ENCODE measurements at places on chromosomes 11 and 22. TPM values are rescaled to one million over a fixed set of nuclear protein-coding genes. Genes with fewer than 3 reads are reported as not detected.

DDX25 gene
- 0.24 TPM for total RNA-seq

VWA5A gene
- total RNA-seq, result 1.5 TPM

DNA sequence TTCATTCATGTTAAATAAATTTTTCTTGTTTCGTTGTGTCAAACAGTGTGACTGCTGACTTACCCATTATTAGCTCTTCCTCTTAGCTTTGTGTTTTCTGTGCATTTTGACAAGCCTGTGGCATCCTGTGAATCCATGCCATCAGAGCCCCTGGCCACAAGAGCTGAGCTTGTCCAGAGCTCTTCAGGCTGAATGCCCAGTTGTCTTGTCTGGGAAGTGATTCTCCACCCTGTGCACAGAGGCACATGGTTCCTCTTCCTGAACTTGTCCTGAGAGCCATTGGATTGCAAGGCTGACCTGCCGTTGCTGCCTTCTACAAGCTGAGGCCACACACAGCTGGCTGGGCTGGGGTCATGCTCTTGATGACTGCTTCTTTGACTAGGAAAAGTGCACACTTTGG, 64.1 kb downstream of the PPP6R3 start:
- H3K36me3 ChIP-seq, result peaks cover 91% of the 10 kb centered on the region
- H3K27me3 ChIP-seq, result no peaks in the 10 kb centered on the region
- H3K4me3 ChIP-seq, result no peak overlapping the region
- H3K27ac ChIP-seq, result no peak overlapping the region

DNA sequence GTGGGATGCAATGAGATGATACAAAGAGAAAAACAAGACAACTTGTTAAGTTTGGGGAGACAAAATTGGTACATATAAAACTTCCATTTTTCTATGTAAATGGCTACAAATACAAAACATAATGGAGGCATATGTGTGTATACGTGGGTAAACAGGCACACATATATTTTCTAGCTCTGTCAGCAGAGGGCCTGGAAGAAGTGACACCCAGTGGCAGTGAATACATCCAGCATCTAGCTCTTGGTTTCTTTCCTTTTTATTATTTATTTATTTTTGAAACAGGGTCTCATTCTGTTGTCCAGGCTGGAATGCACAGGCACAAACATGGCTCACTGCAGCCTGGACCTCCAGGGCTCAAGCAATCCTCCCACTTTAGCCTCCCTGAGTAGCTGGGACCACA, 5.0 kb upstream of the RASL10A start:
- DNase-seq, result no peak
- no peaks in the 10 kb centered on the region for H3K4me1 ChIP-seq
- no peak overlapping the region for H3K4me3 ChIP-seq
- H3K27me3 ChIP-seq, result peaks cover 5% of the 10 kb centered on the region
- H3K36me3 ChIP-seq, result no peaks in the 10 kb centered on the region

GRCh38 chr22:27045103-27045947, 387.9 kb downstream of the MIAT start:
- peaks cover 6% of the 10 kb centered on the region for H3K27me3 ChIP-seq
- no peak for DNase-seq
- H3K36me3 ChIP-seq, result no peaks in the 10 kb centered on the region
- no peak overlapping the region for H3K27ac ChIP-seq
- H3K4me3 ChIP-seq, result no peak overlapping the region

- no peak overlapping the region for H3K27ac ChIP-seq
- no peak overlapping the region for H3K4me3 ChIP-seq
- H3K27me3 ChIP-seq, result peaks cover 14% of the 10 kb centered on the region
- H3K36me3 ChIP-seq, result no peaks in the 10 kb centered on the region
Observed at GRCh38 chr22:27146866-27147633, 489.7 kb downstream of the MIAT start.

OR52E6 gene
- total RNA-seq, result not detected

DNA sequence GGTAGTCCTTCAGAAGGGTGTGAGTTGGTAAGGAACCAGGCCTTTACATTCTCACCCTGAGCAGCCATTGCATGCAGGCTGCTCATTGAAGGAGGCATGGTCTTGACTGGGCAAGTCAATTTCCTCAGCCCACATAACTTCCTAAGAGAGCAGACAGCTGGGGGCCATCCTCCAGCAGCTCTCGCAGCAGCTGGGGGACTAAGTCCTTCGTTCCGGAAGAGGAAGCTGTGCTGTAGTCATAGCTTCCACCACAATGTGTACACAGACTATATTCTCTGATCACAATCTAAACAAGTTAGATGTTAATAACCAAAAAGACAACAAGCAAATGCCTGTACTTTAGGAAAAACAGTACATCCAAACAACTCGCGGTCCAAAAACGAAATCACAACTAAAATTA, 30.1 kb upstream of the MPPED1 start:
- no peak for DNase-seq
- H3K36me3 ChIP-seq, result no peaks in the 10 kb centered on the region
- H3K27me3 ChIP-seq, result peaks cover 29% of the 10 kb centered on the region
- H3K4me1 ChIP-seq, result peaks cover 5% of the 10 kb centered on the region

FAM180B gene
- not detected for total RNA-seq

SEZ6L gene
- total RNA-seq, result not detected

GGTLC2 gene
- total RNA-seq, result not detected

OOSP4B gene
- total RNA-seq, result not detected

TMEM45B gene
- total RNA-seq, result not detected

- no peaks in the 10 kb centered on the region for H3K36me3 ChIP-seq
- H3K27me3 ChIP-seq, result peaks cover 13% of the 10 kb centered on the region
- no peak overlapping the region for H3K4me3 ChIP-seq
- DNase-seq, result no peak
- H3K4me1 ChIP-seq, result no peaks in the 10 kb centered on the region
Observed at GRCh38 chr22:43774318-43774915, 37.7 kb downstream of the EFCAB6 start.

SERPING1 gene
- not detected for total RNA-seq

GRCh38 chr11:6737872-6738466, 33.8 kb downstream of the OR2AG2 start:
- no peaks in the 10 kb centered on the region for H3K27me3 ChIP-seq
- H3K36me3 ChIP-seq, result peaks cover 64% of the 10 kb centered on the region
- peaks cover 72% of the 10 kb centered on the region for H3K4me1 ChIP-seq
- no peak for DNase-seq

GRCh38 chr11:115848080-115848479, 343.9 kb upstream of the CADM1 start:
- H3K4me3 ChIP-seq, result no peak overlapping the region
- H3K27ac ChIP-seq, result no peak overlapping the region
- H3K27me3 ChIP-seq, result no peaks in the 10 kb centered on the region
- no peaks in the 10 kb centered on the region for H3K4me1 ChIP-seq
- no peaks in the 10 kb centered on the region for H3K36me3 ChIP-seq
- DNase-seq, result no peak

SLC25A17 gene
- 14.8 TPM for total RNA-seq
